ENCODE measurements at places on chromosomes 6 and 20. TPM values are rescaled to one million over a fixed set of nuclear protein-coding genes. Genes with fewer than 3 reads are reported as not detected.

The WFDC10B gene
- not detected for total RNA-seq

The NTSR1 gene
- 0.87 TPM for total RNA-seq

The CPXM1 gene
- under 0.01 TPM for total RNA-seq

The CDH22 gene
- not detected for total RNA-seq

The GSTA4 gene
- total RNA-seq, result 32.6 TPM

The PPP1R3D gene
- 4.0 TPM for total RNA-seq

The PSORS1C2 gene
- not detected for total RNA-seq

The PLN gene
- 2.7 TPM for total RNA-seq

The SASH1 gene
- total RNA-seq, result 93.0 TPM

The TCP1 gene
- 217 TPM for total RNA-seq

The HDGFL1 gene
- total RNA-seq, result not detected

The RRAGD gene
- total RNA-seq, result 3.2 TPM

The STMND1 gene
- not detected for total RNA-seq

The KCTD20 gene
- total RNA-seq, result 48.3 TPM

The MCHR2 gene
- not detected for total RNA-seq

The KIAA1755 gene
- 10.0 TPM for total RNA-seq

The PANK2 gene
- total RNA-seq, result 52.6 TPM

The RIPK1 gene
- 21.7 TPM for total RNA-seq

The ALDH5A1 gene
- 2.9 TPM for total RNA-seq

The CD24 gene
- 0.26 TPM for total RNA-seq

The WFDC2 gene
- not detected for total RNA-seq

The CAP2 gene
- 8.1 TPM for total RNA-seq

The CEP43 gene
- total RNA-seq, result 20.2 TPM

The TENT5A gene
- total RNA-seq, result 19.6 TPM

The C6orf15 gene
- total RNA-seq, result not detected

The AVP gene
- total RNA-seq, result not detected

The CALHM4 gene
- not detected for total RNA-seq

The ZNF184 gene
- 8.1 TPM for total RNA-seq

The IYD gene
- under 0.01 TPM for total RNA-seq

The BLOC1S5 gene
- total RNA-seq, result 22.9 TPM

The MOG gene
- total RNA-seq, result not detected

The NOX3 gene
- not detected for total RNA-seq

The MATN4 gene
- total RNA-seq, result not detected

The PPP1R14C gene
- total RNA-seq, result 11.3 TPM

The CST7 gene
- total RNA-seq, result not detected

The TTBK1 gene
- under 0.01 TPM for total RNA-seq
